ENCODE measurements at places on chromosomes 7 and 10.

GRCh38 chr7:25067726-25068501, 57.1 kb downstream of the CYCS start:
- no peak for DNase-seq

DNA sequence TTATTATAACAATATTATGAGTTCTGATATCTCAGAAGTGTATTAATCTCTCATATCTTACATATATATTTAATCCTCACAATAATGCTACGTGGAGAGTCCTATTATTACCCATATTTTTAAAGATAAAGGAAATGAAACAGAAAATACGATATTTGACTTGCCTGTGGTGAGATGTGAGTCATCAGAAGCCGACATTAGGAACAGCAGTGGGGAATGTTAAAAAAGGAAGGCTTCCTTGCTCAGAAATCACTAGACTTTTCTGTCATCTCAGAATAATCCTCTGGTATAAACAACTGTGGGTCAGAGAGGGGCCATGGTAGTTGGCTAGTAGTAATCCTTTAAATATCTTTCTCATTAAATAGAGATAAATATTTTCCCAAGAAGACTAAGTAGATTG, 402.3 kb upstream of the PCDH15 start:
- no peak for DNase-seq

DNA sequence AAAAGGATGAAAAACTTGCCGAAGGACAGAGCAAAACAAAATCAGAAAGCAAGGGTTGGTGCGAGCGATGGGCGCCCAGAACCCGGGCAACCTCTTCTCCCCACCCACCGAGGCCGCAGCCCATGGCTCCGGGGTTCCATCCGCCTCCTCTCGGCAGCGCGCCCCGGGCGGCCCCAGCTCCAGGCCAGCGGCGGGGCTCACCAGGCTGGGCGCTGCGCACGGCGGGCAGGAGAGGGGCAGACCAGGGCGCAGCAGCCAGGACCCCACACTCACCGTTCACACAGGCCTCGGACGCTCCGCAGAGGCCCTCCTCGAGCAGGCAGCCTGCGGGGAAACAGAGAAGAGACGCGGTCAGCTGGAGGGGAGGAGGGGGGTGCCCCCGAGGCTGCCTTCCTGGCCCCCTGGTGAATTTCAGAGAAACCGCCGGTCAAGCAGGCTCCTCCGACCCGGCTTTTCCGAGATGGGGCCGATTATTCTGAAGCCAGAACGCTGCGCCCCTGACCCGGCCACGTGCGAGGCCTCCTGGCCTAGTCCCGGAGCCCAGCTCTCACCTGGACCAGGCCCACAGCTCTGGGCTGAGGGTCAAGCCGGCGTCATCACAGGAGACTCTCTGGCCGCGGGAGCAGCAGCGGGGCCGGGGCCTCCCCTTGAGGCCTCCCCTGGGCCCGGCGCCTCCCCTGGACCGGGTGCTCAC, 98.0 kb downstream of the PTPRN2 start:
- DNase-seq: no peak

- DNase-seq: no peak
Observed at GRCh38 chr10:73914036-73914435, 3.1 kb downstream of the PLAU start.

GRCh38 chr7:107955394-107955793, 47.6 kb downstream of the LAMB1 start:
- DNase-seq: no peak

- no peak for DNase-seq
Observed at GRCh38 chr7:84336766-84337165, 142.2 kb upstream of the SEMA3A start.

- peak; percentile 2 for DNase-seq
Observed at GRCh38 chr10:78197628-78198272, 164.1 kb downstream of the RPS24 start.

DNA sequence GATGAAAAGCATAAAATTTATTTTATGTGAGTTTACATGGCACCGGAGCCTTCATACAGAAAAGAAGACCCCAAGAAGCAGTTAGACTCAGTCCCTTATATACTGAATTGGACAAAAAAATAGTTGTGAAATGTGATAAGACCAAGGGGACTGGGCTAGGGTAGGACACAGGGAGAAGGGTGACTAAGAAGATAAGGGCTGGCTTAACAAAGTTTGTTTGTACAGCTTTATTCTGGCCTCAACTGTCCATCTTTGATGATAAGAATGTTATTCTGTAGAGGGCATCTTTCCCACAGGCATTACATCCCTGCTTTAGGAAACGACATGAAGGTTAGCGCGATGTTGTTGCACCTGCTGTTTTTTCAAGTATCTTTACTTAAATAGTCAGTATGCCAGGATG, 86.5 kb downstream of the SEC61G start:
- DNase-seq: no peak

- DNase-seq: no peak
Observed at GRCh38 chr10:60162631-60163030, 227.0 kb downstream of the ANK3 start.

- DNase-seq: no peak
Observed at GRCh38 chr7:130881091-130881798, 147.2 kb upstream of the KLF14 start.

DNA sequence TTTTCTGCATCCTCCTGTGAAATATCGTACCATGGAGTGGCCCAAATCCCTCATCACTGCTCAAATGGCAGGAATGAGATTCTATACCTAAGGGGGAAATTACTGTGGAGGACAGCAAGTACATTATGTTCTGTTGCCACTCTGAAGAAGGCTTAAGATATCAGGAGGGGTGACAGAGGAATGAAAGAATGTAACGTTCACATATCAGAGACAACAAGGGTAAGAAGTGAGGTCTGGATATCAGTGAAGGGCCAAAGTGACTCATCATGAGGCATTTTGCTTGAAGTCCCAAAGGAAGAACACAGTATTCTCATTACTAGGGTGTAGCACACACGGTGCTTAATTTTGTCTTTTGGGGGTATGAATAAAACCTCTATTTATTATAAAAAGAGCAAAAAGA, 71.5 kb upstream of the SLC13A1 start:
- DNase-seq: no peak

DNA sequence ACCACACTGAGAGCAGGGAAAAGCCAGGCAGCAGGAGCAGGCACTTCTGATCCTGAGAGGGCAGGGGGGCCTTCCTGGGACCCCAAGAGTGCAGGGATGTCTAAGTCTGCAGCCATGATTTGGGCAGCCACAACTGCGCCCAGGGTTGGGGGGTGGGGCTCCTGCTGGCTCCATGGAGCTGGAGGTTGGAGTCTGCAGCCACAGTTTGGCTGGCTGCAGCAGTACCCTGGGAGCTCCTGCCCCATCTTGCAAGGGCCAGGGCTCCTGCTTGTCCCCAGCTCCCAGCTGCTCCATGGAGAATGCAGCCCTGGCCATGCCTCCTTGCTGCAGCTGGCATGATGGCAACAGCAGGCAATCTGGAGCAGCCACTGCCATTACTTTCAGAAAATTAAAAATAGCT, 679.7 kb upstream of the LRRTM3 start:
- peak; percentile 24 for DNase-seq

- DNase-seq: no peak
Observed at GRCh38 chr10:110165239-110165638, 42.2 kb upstream of the MXI1 start.

- DNase-seq: no peak
Observed at GRCh38 chr7:47724335-47724982, 142.5 kb upstream of the TNS3 start.

- DNase-seq: no peak
Observed at GRCh38 chr7:36863901-36864701, 139.8 kb upstream of the AOAH start.

GRCh38 chr10:3366043-3366442, 193.5 kb upstream of the PITRM1 start:
- DNase-seq: no peak

DNA sequence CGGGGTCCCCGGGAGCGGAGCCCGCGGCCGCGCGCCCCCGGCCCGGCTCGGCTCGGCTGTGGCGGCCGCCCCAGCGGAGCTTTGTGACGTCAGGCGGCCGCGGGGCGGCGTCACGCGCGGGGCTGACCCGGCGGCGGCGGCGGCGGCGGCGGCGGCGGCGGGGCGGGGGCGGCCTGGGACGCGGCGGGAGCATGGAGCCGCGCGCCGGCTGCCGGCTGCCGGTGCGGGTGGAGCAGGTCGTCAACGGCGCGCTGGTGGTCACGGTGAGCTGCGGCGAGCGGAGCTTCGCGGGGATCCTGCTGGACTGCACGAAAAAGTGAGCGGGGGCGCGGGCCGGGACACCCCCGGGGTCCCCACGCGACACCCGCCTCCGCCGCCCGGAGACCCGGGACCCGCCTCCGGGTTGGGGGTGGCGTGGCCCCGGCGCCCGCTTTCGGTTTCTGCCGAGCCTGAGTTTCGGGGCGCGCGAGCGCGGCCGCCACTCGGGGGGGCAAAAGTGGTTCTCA, at the start of gene PWWP2B:
Gene PWWP2B (plus strand): TSS at position 165 of the 506 bp plus-strand sequence. CDS start 27 bp downstream, at position 192.
- DNase-seq: no peak

All from posterior cingulate gyrus (tissue), 11 donors.